M059J (cell line): ENCODE measurements at places on chromosomes 7 and 10.

- no peak for DNase-seq
These were observed 527.3 kb downstream of the ZNF33B start for GRCh38 chr10:42111076-42111475.

DNA sequence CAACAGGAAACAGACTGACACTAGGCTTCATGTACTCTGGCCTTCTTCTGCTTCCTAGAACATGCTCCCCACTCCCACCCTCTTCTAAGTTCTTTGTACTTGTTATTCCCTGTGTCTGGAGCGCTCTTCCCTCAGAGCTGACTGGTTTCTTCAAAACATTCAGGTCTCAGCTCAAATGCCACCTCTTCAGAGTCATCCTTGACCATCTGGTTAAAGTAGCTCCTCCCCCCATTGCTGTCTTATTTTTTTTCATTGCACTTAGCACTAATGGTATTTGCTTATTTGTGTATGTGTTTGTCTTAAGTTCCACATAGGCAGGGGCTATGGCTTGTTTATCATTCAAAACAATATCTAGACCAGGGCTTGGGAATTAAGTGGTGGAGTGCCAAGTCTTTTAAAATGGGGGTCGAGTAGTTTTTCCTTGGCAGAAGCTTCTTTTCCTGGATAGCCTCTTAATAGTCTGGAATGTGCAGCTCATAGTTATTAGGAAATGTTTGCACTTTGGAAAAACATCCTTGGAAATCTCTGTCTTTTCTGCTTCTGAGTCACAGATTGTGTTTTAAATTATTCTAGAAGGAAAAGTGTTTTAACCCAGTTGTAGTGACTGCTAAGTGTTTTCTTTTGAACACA, 60.0 kb downstream of the RALA start:
- peak; percentile 39 for DNase-seq

GRCh38 chr7:131143869-131144268, 183.8 kb upstream of the MKLN1 start:
- DNase-seq: no peak

DNA sequence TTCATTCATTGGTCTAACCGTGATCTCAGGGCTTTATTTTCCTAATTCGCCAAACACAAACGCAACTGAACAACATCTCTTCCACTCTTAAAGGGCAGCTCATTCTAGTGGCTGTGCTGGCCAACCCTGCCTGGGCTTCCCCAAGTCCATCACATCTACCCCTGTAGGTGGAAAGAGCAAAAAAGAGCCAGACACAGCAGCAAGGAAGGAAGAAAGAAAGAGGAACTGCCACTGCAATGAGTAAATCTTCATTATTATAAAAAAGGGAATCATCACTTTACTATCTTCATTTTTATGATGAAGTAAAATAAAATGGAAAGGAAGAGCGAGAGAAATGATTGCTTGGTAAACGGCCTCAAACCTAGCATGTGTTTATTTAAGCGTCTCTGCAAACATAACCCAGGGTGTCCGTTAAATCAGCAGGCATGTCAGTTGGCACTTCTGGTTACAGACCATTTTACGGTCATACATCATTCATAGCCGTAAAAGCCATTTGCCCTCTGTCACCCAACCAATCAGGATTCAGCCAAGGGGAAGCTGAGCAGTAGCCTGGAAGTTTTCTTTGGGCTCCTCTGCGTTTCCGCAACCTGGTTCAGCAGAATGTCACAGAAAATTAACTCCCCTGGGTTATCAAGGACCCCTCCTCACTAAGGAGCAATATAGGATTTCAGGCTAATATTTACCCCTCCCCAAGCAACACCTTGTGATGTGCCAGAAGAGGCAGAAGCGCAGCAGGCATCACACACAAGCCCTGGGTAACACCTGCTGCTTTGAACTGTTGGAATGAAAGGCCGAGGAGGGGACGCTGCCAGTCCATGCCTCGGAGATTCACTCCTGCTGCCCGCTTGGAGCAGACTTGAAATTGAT, 234.0 kb downstream of the SNX10 start:
- no peak for DNase-seq

DNA sequence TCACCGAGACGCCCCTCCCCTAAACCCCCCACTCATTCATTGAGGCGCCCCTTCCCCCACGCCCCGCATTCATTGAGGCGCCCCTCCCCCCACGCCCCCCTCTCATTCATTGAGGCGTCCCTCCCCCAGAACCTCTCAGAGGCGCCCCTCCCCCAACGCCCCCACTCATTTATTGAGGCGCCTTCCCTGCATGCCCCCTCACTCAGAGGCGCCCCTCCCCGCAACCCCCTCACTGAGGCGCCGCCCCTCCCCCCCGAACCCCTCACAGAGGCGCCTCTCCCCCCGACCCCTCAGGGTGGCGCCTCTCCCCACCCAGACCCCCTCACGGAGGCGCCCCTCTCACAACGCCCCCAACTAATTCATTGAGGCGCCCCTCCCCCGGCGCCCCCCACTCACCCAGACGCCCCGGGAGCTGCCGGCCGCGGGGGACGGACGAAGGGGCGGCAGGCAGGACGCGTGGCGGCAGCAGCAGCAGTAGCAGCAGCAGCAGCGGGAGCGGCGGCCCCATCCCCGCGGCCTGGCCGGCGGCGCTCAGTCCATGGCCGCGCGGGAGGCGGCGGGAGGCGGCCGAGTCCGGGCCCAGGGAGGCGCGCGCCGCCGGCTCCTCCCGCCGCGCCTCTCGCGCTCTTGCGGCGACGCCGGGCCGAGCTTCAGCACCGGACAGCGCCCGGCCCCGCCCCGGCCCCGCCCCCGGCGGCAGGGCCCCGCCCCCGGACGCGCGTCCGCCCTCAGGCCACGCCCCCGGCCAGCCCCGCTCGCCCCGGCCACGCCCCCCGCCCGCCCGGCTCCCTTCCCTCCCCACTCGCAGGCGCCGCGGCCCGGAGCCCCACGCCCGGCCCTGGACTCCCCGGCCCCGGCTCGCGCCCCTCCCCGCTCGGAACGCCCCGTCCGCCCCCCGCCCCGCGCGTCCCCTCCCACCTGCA, at the start of gene PTPRN2:
TSS of gene PTPRN2 (minus strand) at position 662 of the 923 bp plus-strand sequence.
- DNase-seq: no peak

GRCh38 chr7:75662579-75663301, 76.0 kb downstream of the HIP1 start:
- DNase-seq: no peak

GRCh38 chr10:117514971-117515370, 27.6 kb upstream of the EMX2 start:
- DNase-seq: no peak

GRCh38 chr10:113609704-113610108, 54.1 kb downstream of the NRAP start:
- DNase-seq: peak; percentile 53

DNA sequence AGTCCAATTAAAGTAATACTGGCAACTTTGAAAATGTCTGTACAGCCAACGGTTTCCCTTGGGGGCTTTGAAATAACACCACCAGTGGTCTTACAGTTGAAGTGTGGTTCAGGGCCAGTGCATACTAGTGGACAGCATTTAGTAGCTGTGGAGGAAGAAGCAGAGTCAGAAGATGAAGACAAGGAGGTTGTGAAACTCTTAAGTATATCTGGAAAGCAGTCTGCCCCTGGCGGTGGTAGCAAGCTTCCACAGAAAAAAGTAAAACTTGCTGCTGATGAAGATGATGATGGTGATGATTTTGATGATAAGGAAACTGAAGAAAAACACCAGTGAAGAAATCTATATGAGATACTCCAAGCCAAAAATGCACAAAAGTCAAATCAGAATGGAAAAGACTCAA, 72.2 kb downstream of the ZNF783 start:
- no peak for DNase-seq

- DNase-seq: no peak
These were observed 15.3 kb upstream of the TMEM248 start for GRCh38 chr7:66905689-66906088.

GRCh38 chr7:18320422-18320821, 175.1 kb upstream of the HDAC9 start:
- peak; percentile 17 for DNase-seq

- peak; percentile 98 for DNase-seq
These were observed 99.3 kb upstream of the DDC start for GRCh38 chr7:50664461-50664922.
